Large intestine (tissue), 12 donors: ENCODE measurements at places on chromosomes 4 and X. TPM values are rescaled to one million over a fixed set of nuclear protein-coding genes. Genes with fewer than 3 reads are reported as not detected.

The DRD5 gene
- 0.16 TPM for polyA plus RNA-seq

The SYTL4 gene
- 6.0 TPM for polyA plus RNA-seq

- no peak for DNase-seq
Measured at GRCh38 chr4:134144337-134144736, 57.3 kb downstream of the PABPC4L start.

- peak; percentile 56 for DNase-seq
Measured at GRCh38 chr4:122798101-122798500, 28.5 kb upstream of the FGF2 start.

- DNase-seq: no peak
Measured at GRCh38 chr4:120622601-120623000, 299.9 kb downstream of the PRDM5 start.

DNA sequence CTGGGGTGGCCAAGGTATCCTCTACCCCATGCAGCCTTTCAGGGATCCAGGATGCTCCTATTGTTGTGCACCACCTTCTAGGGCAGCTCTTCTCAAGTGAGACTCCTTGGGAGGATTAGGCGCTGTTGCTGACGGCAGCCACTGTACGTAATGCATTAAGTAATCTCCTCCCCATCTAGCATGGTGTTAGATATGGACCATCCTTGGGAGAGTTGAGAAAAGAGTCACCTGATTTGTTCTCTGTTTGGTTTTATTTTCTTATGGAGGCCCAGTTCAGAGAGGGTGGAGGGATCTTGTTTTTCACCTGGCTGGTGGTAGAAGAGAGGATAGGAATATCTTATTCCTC is 46.4 kb downstream of the GYG2 start:
- DNase-seq: no peak

DNA sequence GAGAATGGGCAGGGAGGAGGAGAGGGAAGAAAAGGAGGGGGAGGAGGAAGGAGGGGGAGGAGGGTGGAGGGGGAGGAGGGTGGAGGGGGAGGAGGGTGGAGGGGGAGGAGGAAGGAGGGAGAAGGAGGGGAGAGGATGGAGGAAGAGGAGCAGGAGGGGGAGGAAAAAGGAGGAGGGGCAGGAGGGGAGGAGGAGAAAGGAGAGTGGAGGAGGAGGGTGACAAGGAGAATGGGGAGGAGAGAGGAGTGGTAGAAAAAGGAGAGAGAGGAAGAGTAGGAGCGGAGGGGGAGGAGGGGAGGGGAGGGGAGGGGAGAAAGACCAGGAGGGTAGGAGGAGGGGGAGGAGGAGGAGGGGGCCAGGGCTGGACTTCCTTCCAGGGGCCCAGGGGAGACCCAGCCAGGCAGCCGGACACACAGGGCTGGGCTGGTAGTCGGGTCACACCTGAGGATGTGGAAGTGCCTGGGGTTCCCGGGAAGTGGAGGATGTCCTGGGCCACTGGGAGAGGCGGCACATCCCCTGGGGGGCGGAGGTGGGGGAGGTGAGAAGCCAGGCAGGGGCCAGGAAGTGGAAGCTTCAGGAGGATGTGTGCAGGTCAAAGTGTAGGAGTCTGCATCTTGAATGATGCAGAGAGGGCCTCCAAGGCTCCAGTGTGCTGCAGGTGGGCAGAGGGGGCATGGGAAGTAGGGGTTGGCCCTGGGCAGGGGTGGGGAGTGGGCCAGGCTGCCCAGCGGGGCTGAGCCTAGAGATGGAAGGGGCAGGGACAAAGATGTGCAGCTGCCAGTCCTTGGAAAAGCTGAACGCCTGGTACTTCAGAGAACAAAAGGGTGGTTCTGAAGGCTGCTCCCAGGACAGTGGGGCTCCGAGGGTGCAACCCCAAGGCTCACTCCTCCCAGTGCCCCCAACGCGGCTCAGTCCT is 18.8 kb downstream of the IL3RA start:
- DNase-seq: no peak

GRCh38 chr4:86013621-86014020 is 346.2 kb downstream of the MAPK10 start:
- no peak for DNase-seq

DNA sequence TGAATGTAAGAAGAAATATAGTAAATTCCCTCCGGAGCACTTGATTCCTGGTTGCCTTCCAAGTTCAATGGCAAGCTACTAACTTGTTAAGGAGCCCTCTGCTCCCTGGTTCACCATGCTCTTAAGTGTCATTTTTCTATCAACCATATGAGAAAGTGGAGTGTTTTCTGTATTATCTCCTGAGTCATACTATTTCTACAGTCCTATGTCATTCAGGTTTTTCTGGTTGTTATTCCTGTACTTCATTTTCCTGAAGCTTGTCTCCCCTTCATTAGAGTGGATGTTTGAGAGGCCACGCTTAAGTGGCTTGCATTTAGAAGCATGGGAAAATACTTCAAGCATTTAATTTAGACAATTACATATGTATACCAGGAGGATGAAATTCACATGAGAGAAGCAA is 14.7 kb upstream of the EPGN start:
- DNase-seq: no peak

GRCh38 chr4:154593868-154594267 is 3.3 kb upstream of the FGA start:
- DNase-seq: no peak

DNA sequence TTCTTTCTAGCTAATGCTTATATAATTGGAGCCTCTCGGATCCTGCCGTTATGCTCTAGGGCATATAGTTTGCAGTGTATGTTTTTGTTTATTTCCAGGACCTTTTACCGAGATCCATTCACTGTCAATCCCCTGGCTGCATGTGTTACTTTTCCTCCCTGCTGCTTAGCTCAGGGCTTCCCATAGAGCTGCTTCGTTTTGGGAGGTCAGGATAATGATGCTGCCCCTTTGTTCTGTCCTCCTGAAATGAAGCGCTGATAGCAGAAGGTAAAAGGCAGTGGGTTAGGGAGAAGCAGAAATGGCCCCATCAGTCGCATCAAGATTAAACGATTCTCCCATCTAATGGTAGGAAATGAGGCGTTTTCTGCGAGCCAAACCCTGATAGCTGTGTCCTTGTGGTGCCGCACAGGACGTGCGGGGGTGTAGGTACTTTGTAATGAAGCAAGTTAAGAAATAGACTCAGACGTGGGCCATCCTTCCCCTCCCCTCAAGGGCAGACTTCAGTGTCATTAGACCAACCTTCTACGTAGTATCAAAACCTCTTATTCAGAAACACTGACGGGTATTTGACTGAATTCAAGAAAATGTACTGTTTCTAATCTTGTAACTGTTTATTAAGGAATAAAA is 37.3 kb downstream of the AFF2 start:
- DNase-seq: no peak

DNA sequence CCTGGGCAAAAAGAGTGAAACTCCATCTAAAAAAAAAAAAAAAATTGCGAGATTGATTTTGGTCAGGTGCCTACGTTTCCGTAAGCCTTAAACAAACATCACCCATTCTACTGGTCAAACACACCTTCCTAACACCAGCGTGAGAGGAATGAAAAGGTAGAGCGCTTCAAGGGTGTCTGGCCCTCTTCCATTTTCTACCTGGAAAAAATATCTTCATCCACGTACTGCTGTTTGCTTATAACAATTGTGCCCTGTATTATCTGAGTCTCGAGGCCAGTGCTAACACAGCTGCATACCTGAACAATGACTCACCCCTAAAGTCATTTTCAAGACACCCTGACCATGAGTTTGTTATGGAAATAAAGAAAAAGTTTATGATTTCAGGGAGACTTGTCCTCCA is 13.9 kb downstream of the TMSB4X start:
- peak; percentile 84 for DNase-seq

DNA sequence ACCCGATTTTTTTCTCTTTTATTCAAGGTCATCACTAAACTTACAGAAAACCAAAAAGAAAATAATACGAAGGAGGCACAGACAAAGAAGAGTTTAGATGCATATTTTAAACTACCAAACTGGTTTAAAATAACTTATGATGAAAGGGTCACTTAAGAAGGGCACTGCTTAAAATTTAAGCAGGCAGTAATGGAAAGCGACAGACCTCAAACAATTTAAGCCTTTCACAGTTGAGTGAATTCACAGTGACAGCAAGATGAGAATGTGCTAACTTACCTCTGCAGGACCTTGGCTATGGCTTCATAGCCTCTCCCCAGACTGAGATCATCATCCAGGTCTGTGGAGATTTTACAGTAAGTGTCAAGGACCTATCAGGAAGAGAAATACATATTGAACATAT is 112.1 kb downstream of the TTC29 start:
- DNase-seq: no peak

GRCh38 chr4:85448906-85449890 is 25.8 kb upstream of the ARHGAP24 start:
- DNase-seq: no peak

The CXCL9 gene
- polyA plus RNA-seq: 2.8 TPM

- DNase-seq: no peak
Measured at GRCh38 chr4:127055357-127055756, 577.4 kb upstream of the INTU start.
